ENCODE measurements at places on chromosomes 16 and 17. TPM values are rescaled to one million over a fixed set of nuclear protein-coding genes. Genes with fewer than 3 reads are reported as not detected.

CACNG1 gene
- not detected for total RNA-seq

DNA sequence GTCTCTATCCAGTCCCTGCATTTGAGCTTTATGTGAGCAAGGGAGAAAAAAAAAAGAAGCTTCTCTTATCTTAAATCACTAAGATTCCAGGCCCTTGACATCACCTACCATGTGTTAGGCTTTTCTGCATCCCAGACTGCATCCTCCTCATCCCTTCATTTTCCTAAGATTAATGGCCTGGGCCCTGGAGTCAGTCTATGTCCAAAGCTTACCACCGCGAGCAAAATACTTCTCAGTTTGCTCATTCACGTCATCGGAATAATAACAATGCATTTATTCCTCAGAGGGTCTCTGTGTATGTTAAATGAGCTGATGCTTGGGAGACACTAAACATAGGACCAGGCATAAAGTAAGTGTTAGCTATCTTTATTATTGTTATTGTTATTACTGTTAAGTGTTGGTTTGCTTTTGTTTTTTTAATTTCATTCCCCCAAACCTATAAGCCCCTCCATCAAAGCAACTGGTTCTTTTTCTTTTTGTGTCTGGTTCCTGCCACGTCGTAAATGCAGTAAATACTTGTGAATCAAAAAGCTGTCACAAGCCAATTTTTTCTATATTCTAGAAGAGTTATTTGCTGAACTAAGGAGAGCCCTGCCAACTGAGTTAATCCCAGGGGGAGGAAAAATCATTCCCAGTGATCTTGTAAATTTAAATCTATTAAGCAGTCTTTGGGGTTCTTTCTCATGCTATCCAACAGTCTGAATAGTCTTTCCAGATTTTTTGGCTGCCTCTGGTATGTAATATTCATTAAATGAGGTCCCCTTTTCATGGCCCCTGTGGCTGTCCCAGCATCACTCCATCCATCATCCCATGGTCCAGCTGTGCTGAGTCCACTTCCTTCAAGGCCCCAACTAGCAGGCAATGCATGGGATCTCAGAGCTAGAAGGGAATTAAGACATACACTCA, 46.5 kb downstream of the VAT1L start:
- H3K4me1 ChIP-seq, result no peaks in the 10 kb centered on the region
- no peaks in the 10 kb centered on the region for H3K27me3 ChIP-seq
- DNase-seq, result no peak
- H3K36me3 ChIP-seq, result no peaks in the 10 kb centered on the region
- H3K27ac ChIP-seq, result no peak overlapping the region
- H3K4me3 ChIP-seq, result no peak overlapping the region

GRCh38 chr16:57890752-57891111, 80.2 kb downstream of the CNGB1 start:
- H3K36me3 ChIP-seq, result no peaks in the 10 kb centered on the region
- no peak overlapping the region for H3K27ac ChIP-seq
- no peak overlapping the region for H3K4me3 ChIP-seq
- H3K4me1 ChIP-seq, result peaks cover 10% of the 10 kb centered on the region

GRCh38 chr17:70955441-70955840, 786.1 kb downstream of the KCNJ2 start:
- no peaks in the 10 kb centered on the region for H3K27me3 ChIP-seq
- no peaks in the 10 kb centered on the region for H3K36me3 ChIP-seq
- no peak overlapping the region for H3K4me3 ChIP-seq
- DNase-seq, result no peak
- no peak overlapping the region for H3K27ac ChIP-seq

- H3K4me3 ChIP-seq, result no peak overlapping the region
- H3K27me3 ChIP-seq, result no peaks in the 10 kb centered on the region
Observed at GRCh38 chr16:50306287-50306686, 39.9 kb downstream of the ADCY7 start.

C16orf74 gene
- not detected for total RNA-seq

DNA sequence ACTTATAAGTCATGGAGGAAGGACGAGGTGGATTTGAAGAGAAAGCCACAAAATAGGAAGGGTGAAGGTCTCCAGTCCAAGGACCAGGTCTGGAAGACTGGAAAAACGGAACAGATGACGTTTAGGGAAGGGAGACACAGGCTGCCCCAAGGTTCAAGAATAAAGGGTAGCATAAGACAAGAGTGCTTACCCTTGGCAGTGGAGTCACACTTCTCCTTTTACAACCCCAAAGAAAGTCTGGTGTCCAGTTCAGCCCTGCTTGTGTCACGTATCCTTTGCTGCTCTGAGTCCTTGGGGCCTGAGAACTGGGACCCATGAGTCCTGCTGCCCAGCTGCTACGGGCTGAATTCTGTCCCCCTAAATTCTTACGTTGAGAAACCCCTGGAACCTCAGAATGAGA, 13.0 kb upstream of the GGA2 start:
- H3K27ac ChIP-seq, result no peak overlapping the region
- H3K36me3 ChIP-seq, result peaks cover 59% of the 10 kb centered on the region
- H3K27me3 ChIP-seq, result no peaks in the 10 kb centered on the region
- H3K4me1 ChIP-seq, result peaks cover 9% of the 10 kb centered on the region

RIPOR1 gene
- total RNA-seq, result 25.6 TPM

NPIPA3 gene
- 1.2 TPM for total RNA-seq

DNA sequence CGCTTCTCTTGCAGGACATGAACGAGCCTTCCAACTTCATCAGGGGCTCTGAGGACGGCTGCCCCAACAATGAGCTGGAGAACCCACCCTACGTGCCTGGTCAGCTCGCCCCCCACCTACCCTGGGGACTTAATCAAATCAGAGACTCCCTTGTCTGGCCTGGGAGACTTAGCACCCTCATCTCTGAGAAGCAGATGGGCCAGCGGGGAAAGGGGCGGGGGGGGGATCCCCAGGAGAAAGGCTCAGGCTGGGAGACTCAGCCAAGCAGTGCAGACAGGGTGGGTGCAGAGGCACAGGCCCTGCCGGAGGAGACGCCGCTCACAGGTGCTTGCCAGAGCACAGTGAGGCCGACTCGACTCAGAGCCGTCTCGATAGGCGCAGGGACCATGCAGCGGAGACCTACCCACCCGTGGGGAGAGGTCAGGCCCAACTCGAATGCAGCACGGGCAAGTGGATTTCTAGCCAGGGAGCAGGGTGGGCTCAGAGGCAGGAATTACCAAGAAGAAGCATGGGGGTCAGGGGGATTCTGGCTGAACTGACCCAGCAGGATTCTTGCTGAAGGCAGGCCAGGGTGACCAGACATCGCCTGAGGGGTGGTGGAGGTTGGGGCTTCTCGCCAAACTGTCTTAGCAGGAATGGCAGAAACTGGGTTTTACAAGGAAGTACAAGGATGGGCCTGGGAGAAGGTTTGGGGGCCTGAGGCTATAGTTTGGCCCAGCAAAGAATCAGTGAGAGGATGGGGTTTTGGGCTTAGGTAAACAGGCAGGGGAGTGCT, 9.7 kb downstream of the GAA start:
- no peaks in the 10 kb centered on the region for H3K4me1 ChIP-seq
- H3K27me3 ChIP-seq, result no peaks in the 10 kb centered on the region
- no peaks in the 10 kb centered on the region for H3K36me3 ChIP-seq
- DNase-seq, result no peak
- no peak overlapping the region for H3K27ac ChIP-seq
- H3K4me3 ChIP-seq, result no peak overlapping the region

ZNF205 gene
- total RNA-seq, result 0.09 TPM

- H3K36me3 ChIP-seq, result peaks cover 20% of the 10 kb centered on the region
- no peaks in the 10 kb centered on the region for H3K27me3 ChIP-seq
- H3K4me3 ChIP-seq, result no peak overlapping the region
- H3K27ac ChIP-seq, result peak overlapping the region; percentile 6
- DNase-seq, result no peak
Observed at GRCh38 chr17:76219670-76220383, 20.5 kb downstream of the RNF157 start.

GRCh38 chr17:2916461-2916860, 120.2 kb downstream of the RAP1GAP2 start:
- H3K4me1 ChIP-seq, result no peaks in the 10 kb centered on the region
- H3K27me3 ChIP-seq, result no peaks in the 10 kb centered on the region
- no peak overlapping the region for H3K27ac ChIP-seq
- DNase-seq, result no peak
- H3K4me3 ChIP-seq, result no peak overlapping the region

PIK3R6 gene
- 9.8 TPM for total RNA-seq

GRCh38 chr16:20829536-20829935, 23.2 kb downstream of the REXO5 start:
- H3K27me3 ChIP-seq, result no peaks in the 10 kb centered on the region
- peaks cover 48% of the 10 kb centered on the region for H3K36me3 ChIP-seq
- no peak overlapping the region for H3K27ac ChIP-seq
- no peaks in the 10 kb centered on the region for H3K4me1 ChIP-seq
- H3K4me3 ChIP-seq, result no peak overlapping the region

DNA sequence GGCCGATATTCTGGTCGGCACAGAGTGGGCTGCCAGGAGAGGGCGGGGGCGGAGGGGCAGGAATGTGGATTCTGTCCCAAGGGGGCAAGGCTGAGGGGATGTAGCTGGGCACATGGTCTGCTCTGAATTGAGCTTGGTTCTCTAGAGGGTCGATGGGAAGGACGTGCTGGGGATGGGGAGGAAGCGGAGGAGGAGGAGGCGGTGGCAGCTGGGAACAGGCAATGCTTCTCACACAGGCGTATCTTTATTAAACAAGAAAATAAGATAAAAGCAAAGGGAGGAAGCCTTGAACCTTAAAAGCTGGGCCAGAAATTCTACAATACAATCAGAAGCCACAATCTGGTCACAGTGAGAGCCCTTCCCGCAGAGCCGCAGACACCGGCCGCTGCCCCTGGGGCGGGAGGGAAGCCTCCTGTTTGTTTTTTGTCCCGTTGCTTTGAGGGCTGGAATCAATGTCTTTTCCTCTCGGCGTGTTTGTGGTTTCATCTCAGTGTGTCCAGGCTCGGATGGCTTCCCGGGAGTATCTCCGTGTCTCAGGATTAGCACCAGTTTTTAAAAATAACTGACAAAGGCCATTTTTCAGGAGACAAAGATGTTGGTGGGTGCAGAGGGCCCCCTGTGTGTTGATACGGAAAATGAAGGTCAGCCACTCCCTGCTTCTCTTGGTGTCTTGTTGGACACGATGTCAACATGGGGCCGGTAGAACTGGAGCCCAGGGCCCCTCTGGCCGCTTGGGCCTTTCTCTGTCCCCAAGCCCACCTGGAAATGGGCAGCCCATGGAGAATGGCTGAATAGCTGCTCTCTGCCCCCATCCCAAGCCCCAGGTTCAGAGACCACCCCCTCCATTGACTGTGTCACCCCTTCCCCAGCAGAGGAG, 12.3 kb upstream of the SLC7A5 start:
- H3K36me3 ChIP-seq, result no peaks in the 10 kb centered on the region
- no peaks in the 10 kb centered on the region for H3K27me3 ChIP-seq
- peaks cover 34% of the 10 kb centered on the region for H3K4me1 ChIP-seq
- H3K27ac ChIP-seq, result no peak overlapping the region
- DNase-seq, result no peak

MRPL58 gene
- total RNA-seq, result 68.1 TPM

DNA sequence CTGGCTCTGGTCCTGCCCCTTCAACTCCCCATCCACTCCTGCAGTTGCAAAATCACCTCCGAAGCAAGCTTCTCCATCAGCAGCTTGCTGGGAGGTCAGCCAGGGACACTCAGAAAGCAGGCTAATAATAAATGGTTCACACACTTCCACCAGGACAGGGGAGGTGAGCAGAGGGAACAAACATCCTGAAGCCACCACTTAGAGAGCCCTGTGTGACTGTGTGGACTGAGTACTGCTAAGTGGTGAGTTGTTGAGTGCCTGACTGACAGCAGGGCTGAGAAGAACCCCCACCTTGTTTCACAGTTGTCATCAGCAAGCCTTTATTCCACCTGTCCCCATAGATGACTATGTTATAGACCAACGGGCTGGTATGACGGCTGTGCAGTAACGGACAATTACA, 213.9 kb downstream of the CBLN1 start:
- H3K4me3 ChIP-seq, result no peak overlapping the region
- H3K4me1 ChIP-seq, result no peaks in the 10 kb centered on the region
- H3K36me3 ChIP-seq, result no peaks in the 10 kb centered on the region
- no peaks in the 10 kb centered on the region for H3K27me3 ChIP-seq
- H3K27ac ChIP-seq, result no peak overlapping the region

DNA sequence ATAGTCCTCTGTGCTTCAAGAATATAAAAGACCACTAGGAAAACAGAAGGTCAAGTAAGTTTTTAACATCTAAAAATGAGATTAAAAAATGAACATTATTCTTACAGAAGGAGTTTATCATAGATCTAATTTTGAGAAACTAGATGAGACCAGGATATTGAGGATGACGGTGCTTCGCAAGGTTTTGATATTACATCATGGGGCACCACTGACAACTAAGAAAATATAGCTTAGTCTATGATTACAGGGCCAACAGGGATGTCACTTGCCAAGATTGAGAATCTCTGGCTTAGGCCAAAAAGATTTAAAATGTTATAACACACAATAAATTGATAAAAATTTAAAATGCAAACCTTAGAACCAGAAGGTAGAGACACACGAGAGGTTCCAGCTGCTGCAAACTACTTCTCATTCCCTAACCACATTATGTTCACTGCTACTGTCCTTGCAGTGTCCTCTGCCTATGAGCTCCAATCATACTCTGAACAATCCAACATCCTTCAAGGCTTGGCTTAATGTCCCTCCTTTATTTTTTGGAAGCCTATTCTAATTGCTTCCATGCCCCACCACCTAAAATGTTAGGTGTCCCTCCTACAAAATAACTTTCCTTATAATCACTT, 33.2 kb downstream of the USP32 start:
- peaks cover 8% of the 10 kb centered on the region for H3K36me3 ChIP-seq
- H3K4me3 ChIP-seq, result no peak overlapping the region
- H3K27ac ChIP-seq, result peak overlapping the region; percentile 17
- H3K4me1 ChIP-seq, result peaks cover 37% of the 10 kb centered on the region
- DNase-seq, result no peak

- H3K36me3 ChIP-seq, result peaks cover 22% of the 10 kb centered on the region
- H3K27me3 ChIP-seq, result no peaks in the 10 kb centered on the region
- no peak for DNase-seq
- H3K4me1 ChIP-seq, result peaks cover 10% of the 10 kb centered on the region
Observed at GRCh38 chr17:67211742-67212141, 33.3 kb downstream of the HELZ start.

EPX gene
- total RNA-seq, result not detected

- H3K27ac ChIP-seq, result no peak overlapping the region
- no peak for DNase-seq
- no peaks in the 10 kb centered on the region for H3K27me3 ChIP-seq
- no peaks in the 10 kb centered on the region for H3K36me3 ChIP-seq
Observed at GRCh38 chr17:9928601-9929333, 23.7 kb upstream of the RCVRN start.
